LHCN-M2 (cell line): ENCODE measurements at places on chromosomes 7 and 10. TPM values are rescaled to one million over a fixed set of nuclear protein-coding genes. Genes with fewer than 3 reads are reported as not detected.

- DNase-seq, result peak; percentile 8
These were observed 57.6 kb downstream of the SNX10 start for GRCh38 chr7:26349005-26349915.

GRCh38 chr7:117982071-117983055 is 109.1 kb upstream of the CTTNBP2 start:
- no peak for DNase-seq

DNA sequence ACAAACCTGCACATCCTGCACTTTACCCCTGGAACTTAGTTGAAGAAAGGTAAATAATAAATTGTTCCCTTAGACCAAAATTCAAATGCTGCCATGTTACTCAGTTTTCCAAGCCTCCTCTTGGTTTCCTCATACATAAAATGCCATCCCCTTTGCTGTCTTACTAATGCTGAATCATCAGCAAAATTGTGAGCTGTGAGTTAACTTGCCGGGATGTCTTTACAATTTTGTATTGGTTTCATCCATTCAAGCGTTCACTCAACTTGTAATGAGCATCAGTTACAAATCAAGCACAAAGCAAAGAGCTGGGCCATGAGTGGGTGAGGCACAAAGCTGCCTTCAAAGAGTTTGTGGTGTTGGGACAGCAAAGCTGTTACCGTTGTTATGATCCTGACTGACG is 395.8 kb upstream of the ZMIZ1 start:
- DNase-seq, result peak; percentile 17

DNA sequence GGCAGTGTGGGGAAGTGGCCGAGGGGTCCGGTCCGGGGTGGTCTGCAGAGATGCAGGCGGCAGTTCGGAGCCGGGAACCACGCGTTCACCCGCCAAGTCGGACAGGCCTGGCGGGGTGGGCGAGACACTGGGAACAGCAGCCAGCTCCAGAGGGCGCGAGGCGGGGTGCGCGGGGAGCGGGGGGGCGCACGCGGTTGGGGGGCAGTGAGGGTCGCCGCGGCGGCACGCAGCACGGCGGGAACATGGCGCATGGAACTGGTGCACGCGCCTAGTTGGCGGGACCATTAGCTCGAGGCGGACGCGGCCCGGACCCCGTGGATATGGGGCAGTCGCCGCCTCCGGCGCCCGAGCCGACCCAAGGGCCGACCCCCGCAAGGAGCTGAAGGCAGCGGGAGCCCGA is 635.9 kb downstream of the ZNF37A start:
- no peak for DNase-seq

GRCh38 chr10:4434516-4435071 is 391.4 kb upstream of the AKR1E2 start:
- no peak for DNase-seq

- DNase-seq, result no peak
These were observed 216.5 kb upstream of the SEMA3C start for GRCh38 chr7:81135324-81135723.

GRCh38 chr10:118698421-118698820 is 56.3 kb downstream of the CACUL1 start:
- peak; percentile 51 for DNase-seq

- peak; percentile 73 for DNase-seq
These were observed 75.2 kb upstream of the CELF2 start for GRCh38 chr10:10942441-10942840.

GRCh38 chr7:76262683-76263402 is 39.6 kb upstream of the HSPB1 start:
- DNase-seq, result peak; percentile 67

DNA sequence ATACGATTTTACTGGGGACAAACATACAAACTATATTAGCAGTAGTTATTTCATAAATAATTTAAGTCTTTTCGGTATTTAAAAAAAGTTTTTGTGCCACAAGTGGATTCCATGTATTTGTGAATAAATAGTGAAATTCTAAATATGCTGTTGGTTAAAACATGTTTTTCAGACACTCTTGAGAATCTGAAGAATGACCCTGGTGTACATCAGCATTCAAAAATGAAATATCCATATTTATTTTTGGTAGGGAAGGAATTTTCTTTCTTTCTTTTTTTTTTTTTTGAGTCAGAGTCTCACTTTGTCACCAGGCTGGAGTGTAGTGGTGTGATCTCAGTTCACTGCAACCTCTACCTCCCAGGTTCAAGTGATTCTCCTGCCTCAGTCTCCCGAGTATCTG is 136.1 kb upstream of the CDK6 start:
- no peak for DNase-seq

DNA sequence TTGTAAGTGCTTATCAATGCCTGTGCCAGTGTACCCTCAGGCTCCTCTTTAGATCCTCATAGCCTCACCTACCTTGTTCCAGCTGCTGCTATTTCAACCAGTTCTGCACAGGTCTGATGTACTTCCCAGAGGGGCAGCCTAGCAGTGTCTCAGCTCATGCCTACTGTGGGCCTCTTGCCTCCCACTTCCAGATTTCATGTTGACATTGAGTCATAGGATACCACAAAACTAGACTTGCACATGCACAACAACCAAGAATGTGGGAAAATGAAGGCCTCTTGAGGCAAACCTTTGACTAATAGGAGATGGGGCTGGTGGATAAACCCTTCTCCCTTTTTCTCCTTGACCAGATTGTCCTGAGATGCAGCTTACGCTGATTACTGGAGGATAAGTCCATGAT is 31.0 kb downstream of the PON3 start:
- DNase-seq, result peak; percentile 78

GRCh38 chr10:121983852-121984251 is 5.1 kb upstream of the TACC2 start:
- DNase-seq, result no peak

GRCh38 chr10:31290386-31290785 is 28.6 kb upstream of the ZEB1 start:
- DNase-seq, result no peak

Gene FFAR4
- not detected in 2 replicates for total RNA-seq

Gene SLC25A28
- total RNA-seq, result 15.9 and 16.0 TPM in 2 replicates

Gene NUTM2D
- total RNA-seq, result 0.90 and 1.4 TPM in 2 replicates

Gene GOLGA7B
- total RNA-seq, result 0.06 TPM in 1 of 2 replicates, not detected in the other

Gene DLX6
- 0.06 TPM in 1 of 2 replicates, not detected in the other for total RNA-seq

Gene CYP3A5
- total RNA-seq, result not detected in 2 replicates

Gene UTF1
- total RNA-seq, result not detected in 2 replicates

Gene FLNC
- total RNA-seq, result 215 and 254 TPM in 2 replicates
